ENCODE measurements at places on chromosomes 1 and 21.

DNA sequence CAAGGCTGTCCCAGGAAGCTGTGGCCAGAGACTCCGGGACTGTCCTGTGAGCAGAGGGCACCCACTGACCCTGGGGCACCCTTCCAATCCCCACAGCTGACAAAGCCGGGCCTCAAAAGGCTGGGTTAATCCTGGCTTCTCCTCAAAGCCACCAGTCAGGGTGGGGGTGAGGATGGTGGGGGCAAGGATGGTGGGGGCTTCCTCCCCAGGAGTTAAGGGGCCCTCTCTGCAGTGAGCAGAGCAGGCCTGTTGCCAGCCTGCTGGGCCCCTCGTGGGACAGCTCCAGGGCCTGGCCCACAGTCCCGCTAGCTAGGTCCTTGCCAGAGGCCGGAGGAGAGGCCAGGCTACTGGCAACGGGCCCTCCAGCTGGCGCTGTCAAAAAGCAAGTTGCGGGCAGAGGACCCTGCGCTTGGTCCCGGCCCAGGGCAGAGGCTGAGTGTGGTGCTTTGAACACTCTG is 37.9 kb upstream of the CCDC27 start:
- DNase-seq = no peak

DNA sequence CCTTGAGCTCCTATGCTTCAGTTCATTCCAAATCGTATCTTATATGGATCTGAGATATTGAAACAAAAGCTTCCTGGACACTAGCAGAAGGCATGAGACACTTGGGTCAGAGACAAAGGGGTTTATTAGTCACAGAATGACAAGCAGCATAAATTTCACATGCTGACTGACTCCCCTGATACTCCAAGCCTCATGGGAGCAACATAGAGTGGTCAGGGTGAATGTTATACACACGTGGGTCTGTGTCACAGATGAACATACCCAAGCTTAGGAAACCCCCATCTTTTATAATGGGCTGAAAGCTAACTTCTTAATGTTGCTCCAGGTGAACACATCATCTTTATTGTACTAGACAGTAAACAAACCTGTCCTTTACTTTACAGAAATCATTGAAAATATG is 599.9 kb upstream of the RGS18 start:
- no peak for DNase-seq

DNA sequence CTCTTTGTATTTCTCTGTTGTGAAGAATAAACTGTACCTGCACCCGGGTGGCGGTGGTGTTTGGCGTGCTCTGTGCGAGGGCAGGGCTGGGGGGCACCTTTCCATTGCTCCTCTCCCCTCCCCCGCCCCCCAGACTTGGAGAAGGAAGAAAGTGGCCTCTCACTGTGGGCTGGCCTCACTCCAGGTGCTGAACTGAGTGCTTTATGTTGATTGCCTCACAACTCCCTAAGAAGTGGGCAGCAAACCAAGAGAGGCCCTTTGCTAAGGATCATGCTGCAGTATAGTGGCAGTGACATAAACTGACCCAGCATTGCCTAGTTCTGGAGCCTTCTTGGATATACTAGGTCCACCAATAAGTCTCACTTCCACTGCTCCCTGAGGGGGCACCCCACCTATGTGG is 20.2 kb downstream of the A3GALT2 start:
- DNase-seq = no peak

DNA sequence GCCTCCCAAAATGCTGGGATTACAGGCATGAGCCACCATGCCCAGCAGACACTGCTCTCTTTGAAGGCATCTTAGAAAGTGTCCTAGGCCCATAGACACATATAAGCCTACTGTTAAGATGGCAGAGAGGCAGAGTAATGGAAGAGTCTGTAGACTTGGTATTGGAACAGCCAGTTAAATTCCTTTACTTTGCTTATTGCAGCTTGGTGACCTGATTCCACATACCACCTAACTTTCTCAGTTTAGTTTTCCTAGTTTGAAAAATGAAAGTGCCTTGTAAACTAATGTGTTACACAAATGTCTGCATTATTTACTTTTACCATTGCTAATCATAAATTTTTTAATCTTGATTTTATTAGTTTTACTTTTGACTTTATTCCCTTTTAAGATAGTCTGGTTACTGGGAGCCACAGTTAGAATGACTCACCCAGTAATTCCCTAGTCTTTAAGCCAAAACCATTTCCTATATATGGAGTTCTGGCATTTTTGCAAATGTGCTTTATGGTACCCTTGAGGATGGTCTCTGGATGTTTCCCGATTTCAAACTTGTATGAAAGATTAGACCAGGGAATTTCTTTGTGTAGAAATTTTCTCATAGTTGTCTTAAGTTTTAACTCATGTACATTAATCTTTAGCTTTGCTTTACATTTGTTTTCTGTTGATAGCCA is 6.4 kb downstream of the SMAP2 start:
- no peak for DNase-seq

DNA sequence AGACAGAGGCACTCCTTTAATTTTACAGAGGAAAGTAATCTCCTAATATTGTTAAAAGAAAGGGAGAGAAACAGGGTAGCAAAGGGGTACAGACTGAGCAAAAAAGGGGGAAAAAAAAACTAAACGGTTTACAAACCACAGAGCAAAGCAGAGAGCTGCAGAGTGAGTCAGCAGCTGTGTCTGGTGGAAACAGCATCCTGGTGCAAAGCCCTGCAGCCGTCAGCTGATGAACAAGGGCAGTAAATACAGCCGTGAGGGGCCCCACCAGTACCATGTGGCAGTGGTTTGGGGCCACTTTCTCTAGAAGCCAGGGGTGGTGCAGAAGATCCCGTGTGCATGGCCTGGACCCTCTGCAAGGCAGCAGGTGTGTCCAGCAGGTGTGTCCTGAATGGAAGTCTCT is 111.3 kb downstream of the ERG start:
- DNase-seq = peak; percentile 91

GRCh38 chr1:26579681-26580111 is 50.1 kb downstream of the RPS6KA1 start:
- DNase-seq = no peak

DNA sequence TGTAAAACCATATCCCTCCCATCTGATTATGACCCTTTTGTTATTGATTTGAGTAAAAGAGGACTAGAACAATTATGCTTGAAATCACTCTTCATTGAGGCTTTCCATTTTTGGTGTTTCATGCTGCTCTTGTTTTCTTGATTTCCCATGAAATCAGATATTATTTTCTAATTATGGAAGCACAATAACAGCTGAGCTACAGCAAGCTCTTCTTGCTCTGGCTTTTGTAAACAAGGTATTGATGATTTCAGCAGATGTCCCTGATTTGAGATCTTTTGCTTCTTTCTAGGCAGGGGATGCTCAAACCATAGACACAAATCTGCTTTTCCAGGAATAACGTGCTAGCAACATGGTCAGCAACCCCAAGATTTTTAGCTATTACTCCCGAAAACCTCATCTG is 607.8 kb downstream of the NCAM2 start:
- DNase-seq = no peak

DNA sequence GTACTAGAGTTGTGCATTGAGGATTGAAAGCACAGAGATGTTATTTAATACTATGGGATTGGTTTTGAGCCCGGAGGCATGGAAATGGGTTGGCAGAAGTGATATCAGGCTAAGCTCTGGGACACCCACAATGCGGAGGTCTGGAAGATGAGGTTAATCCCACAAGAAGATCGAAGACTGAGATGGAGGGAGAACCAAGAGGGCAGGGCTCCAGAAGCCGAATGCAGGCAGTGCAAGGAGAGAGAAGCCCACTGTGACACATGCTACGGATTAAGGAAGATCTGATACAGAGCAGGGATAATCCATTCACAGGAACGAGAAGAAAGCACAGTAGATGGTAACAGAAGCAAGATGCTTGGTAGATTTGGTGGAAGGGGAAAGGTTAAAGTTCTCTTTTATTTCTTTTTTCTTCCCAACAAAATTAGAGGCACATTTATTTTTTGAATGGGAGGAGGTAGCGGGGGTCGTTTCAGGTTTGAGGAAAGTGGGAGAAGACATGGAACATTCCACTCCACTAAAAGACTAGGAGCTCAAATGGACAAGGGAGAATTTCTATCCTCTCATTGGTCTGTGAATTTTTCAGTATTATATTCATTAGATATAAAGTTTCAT is 113.2 kb downstream of the NCAM2 start:
- no peak for DNase-seq

DNA sequence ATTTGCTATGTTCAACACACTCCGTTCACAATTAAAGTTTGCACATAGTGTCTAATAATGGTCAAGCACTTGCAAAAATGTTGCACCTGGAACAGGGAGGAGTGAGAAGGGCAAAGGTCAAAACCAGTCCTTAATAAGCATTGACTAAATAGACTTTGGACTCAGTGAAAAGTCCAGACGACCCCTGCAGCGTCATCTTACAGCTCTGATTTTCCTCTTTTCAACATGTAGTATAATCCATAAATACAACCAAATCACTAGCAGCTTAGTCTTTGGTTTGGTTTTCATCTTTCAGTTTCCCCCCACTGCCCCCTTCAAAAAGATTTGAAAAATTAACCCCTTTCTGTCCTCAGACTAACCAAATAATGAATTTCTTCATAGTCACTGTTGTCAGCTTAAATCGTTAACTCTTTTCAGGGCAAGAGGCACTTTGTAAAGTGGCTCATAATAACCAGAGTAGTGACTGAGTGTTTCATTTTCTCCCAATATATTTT is 290.3 kb downstream of the PTPRC start:
- DNase-seq = no peak

DNA sequence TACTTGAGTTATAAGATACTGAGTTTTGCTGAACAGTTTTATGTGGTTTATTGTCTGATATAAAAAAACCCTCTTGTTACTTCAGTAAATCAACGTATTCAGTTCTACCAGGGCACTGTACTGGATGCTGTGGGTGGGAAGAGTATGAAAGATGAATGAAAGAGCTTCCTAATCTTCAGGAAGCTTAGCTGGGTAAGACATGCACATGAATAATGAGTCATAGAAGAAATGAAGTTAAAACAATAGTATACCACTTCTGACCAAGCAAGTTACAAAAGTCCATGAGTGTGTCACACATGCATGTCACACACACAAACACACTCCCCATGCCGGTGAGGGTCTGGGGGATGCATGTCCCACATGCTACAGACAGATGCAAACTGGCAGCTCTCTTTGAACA is 105.9 kb downstream of the SIPA1L2 start:
- no peak for DNase-seq

Data from Jurkat, Clone E6-1 (cell line).